ENCODE measurements at places on chromosomes 5 and 9.
A peak's percentile ranks its signal among the peaks of the same experiment; 100 is the strongest.

DNA sequence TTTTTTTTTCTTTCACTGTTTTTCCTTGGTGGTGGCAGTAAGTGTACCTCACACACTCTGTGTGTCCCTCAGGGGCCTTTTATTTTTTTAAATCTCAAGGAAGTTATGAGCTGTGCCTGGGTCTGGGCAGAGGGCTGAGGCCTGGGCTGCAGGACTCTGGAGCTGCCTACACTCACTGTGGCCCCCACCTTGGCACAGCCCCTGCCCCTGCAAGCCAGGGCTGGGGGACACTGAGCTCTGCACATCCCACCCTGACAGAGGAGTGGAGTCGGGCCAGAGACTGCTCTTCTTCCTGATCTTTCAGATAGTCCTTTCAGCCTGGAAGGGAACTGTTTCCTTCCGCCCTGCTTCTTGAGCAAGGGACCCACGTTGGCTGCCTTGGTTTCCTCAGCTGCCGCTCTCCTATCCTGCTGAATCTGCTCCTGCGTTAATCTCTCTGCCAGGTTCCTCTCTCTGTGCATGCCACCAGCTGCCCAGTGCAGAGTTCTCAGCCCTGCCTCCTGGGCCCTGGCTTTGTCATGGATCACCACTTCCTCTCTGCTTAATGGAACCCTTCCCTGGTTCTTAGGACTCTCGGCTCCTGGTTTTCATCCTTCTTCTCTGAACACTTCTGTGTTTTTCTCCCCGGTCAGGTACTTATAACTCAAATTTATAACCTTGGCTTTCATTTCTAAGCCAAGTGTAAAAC lies 502.3 kb downstream of the DIRAS2 start:
- DNase-seq, result no peak

DNA sequence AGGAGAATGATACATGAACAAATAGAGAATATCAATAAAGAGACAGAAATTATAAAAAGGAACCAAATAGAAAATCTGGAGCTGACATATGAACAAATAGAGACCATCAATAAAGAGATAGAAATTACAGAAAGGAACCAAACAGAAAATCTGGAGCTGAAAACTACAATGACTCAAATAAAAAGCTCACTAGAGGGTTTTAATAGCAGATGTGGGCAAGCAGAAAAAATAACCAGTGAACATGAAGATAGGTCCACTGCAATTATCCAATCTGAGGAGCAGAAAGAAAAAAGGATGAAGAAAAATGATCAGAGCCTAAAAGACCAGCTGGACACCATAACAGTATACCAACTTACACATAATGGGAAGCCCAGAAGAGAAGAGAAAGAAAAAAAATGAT lies 353.7 kb downstream of the ARL15 start:
- DNase-seq, result no peak

DNA sequence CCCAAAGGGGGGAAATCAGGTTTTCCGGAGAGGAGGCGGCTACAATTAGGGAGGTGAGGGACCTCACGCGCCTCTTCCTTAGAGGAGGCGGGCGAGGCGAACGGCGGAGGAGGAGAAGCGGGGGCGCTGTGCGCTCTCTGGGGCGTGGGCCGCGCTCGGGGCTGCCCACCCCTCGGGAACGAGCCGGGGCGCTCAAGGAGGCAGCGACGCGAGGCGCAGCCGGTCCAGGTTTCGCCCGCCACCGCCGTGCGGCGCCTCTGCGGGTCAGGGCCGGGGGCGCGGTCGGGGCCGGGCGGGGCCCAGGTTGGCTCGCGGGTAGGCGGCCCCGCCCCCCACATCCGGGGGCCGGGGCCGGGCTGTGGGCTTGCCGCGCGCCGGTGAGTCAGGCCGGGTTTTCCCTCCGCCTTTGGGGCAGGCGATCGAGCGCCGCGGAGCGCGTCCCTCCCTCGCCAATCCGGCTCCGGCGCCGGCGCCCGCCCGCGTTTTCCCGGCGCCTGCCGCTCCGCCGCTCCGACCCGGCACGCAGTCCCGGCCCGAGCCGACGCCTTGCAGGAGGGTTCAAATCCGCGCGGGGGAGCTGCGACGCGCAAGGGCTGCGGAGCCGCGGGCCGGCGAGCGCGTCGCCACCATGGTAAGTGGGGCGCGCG lies at the start of gene N4BP3:
Gene N4BP3, plus strand, starts transcription at position 392 of the 647 bp plus-strand sequence. CDS start 6,052 bp downstream, outside the sequence.
- DNase-seq, result peak; percentile 73

DNA sequence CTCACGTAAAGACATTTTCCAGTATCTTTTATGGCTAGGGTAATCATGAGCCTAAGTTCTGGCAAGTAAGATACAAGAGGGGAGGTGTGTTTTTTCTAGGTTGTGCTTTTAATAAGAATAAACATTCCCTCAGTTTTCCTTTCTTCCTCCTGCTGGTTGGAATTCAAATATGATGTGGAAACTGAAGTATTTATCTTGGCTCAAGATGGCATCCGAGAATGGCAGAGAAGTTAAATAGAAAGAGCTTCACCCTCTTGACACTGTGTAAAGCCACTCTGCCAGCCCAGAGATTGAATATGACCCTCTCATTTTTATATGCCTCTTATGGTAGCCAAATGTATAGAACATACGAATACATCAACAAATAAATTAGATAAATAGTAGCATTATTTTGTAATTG lies 438.4 kb downstream of the ISL1 start:
- DNase-seq, result no peak

GRCh38 chr5:83509540-83509939 lies 38.0 kb downstream of the VCAN start:
- no peak for DNase-seq

- no peak for DNase-seq
Observed at GRCh38 chr9:80866121-80866520, 823.2 kb downstream of the TLE1 start.

- DNase-seq, result no peak
Observed at GRCh38 chr5:45847877-45848276, 151.7 kb upstream of the HCN1 start.

- no peak for DNase-seq
Observed at GRCh38 chr9:136482046-136482792, 621 bp downstream of the SEC16A start.

DNA sequence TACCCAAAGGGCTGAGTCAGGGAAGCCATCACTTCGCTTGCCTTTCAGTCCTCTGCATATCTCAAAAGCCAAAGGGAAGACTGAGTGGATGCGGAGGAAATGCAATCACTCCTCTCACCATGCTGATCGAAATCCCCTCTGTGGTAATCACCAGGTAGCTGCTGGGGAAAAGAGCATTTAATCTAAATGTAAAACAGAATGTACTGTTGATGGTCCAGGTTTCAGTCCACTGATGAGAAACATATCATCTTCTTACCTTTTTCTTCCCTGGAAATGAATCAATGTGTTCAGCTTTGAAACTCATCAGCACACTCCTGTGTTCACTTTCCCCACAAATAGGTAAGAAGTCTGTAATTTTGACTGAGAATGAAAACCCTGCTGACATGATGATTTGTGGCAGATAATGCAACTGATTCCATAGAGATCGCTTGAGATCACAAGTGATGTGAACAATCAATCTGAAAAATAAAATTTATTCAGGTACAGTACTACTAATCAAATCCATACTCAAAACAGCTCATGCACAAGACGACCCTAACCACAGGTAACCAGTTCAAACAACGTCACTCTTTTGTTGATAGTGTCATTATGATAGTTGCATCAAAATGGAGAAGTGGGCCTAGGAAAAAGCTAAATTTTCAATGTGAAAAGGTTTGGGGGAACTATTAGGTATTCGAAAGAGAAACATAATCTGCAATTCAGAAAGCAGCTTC lies 454.0 kb upstream of the RGMB start:
- no peak for DNase-seq

DNA sequence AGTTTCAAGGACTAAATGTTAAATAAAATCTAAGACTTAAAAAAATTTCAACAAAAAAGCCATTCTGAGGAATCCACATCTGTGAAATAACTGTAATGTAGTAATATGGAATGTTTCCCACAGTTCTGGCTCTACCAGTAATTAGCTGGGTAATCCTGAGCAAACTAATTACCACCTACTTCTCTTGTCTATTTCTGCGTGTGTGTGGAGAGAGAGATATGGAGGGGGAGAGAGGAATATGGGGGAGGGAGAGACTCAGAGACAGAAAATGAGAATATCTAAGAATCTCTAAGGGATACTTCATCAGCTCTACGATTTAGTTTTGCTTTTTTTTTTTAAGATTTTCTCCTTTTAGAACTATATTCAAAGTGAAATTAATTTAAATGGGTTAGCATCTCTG lies 28.0 kb downstream of the TBCA start:
- DNase-seq, result no peak

GRCh38 chr5:132296412-132297016 lies 2.3 kb downstream of the SLC22A4 start:
- DNase-seq, result no peak

DNA sequence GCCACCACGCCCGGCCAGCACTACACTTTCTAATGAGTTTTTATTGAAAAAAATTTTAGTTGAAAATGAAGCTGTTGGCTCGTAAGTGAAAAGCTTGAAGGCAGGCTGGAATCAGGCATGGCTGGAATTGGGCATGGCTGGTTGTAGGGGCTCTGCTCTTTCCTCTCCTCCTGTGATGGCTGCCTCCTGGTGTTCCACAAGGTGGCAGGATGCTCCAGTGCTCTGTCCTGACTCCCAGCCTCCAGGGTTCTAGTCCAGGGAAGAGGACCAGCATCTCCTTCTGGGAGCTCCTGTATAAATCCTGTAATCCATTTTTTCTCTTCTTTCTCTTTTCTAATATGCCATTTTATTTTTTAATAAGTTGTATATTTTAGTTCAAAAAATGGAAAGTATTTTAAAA lies 57.2 kb upstream of the DHFR start:
- no peak for DNase-seq

- no peak for DNase-seq
Observed at GRCh38 chr9:130299785-130300615, 34.4 kb downstream of the HMCN2 start.

- no peak for DNase-seq
Observed at GRCh38 chr9:4086119-4087090, 213.5 kb downstream of the GLIS3 start.

DNA sequence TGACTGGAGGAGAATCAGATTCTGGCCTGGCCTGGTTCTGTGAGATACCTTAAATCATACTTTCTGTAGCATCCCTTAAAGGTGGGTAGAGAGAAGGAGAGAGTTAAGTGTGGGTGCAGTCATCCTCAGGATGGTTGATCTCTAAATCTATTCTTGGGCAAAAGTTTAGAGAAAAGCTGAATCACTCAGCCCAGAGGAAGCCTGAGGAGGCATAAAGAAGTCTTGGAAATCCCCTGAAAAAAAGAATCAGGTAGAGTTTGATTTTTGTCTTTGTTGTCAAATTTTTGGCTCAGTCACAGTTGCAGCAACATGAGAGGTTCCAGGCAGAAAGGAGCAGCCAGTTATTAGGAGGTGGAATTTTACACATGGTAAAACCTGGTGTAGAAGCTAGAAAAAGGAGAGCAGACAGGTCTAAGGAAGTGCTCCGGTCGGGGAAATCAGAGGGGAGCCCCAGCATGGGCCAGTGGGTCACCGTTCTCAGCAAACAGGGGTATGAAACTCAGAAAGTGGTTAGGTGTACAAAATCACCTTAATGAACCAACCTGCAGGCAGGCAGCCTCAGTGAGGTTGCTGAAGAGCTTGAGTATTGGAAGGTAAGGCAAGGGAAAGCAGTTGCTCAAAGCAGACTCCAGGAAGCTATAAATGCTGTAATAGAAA lies 116.2 kb upstream of the CNTLN start:
- DNase-seq, result no peak

- no peak for DNase-seq
Observed at GRCh38 chr5:80229902-80230255, 26.0 kb downstream of the SERINC5 start.

GRCh38 chr9:129362287-129363000 lies 184.4 kb upstream of the IER5L start:
- DNase-seq, result no peak

GRCh38 chr9:88750832-88751360 lies 215.9 kb downstream of the NXNL2 start:
- no peak for DNase-seq

DNA sequence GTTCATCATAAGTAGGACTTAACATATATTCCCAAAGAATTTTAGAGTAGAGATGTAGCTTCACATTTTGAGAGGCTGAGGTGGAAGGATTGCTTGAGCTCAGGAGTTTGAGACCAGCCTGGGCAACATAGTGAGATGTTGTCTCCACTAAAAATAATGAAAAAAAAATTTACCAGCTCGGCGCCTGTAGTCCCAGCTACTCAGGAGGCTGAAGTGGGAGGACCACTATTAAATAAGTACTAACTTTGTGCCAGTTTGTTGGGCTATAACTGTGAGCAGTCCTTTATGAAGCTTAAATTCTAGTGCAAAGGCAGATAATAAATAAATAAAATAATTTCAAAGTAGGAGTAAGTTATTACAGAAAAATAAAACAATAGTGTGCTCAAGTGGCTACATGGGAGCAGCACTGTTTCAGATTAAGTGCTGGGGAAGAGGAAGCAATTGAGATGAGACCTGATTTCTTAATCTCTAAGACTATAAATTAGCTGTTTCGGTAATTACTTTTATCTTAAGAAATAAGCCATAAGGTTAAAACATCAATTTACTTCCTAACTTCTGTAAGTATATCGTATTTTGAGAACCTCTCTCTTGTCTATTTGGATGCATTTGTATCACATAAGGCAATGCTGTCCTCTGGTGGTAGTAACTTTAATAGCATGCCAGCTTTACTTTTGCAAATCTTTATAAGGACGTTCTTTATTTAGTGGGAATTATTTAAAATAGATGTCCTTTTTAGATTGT lies 98.9 kb downstream of the CSNK1G3 start:
- no peak for DNase-seq

- DNase-seq, result no peak
Observed at GRCh38 chr5:149320791-149321330, 24.4 kb upstream of the GRPEL2 start.

- no peak for DNase-seq
Observed at GRCh38 chr5:116733991-116734975, 159.7 kb upstream of the SEMA6A start.
